ENCODE measurements at places on chromosomes 7 and 10.

DNA sequence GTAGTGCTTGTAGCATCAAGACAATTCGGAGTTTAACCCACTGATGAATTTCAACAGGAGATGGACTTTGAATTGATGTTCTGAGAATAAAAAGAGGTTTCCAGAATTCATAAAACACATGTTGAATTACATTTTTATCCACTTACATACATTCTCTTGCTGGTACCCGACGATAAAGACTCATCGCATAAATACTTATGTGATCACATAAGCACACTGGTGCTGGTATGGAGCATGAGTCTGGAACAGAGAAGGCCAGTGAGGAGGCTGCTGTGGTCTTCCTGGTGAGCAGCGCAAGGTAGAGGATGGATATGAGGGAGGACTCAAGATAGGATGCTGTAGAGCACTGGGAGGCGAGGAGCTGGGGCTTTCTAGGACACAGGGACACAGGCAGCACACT, 109.0 kb downstream of the RNF216 start:
- no peak for DNase-seq

DNA sequence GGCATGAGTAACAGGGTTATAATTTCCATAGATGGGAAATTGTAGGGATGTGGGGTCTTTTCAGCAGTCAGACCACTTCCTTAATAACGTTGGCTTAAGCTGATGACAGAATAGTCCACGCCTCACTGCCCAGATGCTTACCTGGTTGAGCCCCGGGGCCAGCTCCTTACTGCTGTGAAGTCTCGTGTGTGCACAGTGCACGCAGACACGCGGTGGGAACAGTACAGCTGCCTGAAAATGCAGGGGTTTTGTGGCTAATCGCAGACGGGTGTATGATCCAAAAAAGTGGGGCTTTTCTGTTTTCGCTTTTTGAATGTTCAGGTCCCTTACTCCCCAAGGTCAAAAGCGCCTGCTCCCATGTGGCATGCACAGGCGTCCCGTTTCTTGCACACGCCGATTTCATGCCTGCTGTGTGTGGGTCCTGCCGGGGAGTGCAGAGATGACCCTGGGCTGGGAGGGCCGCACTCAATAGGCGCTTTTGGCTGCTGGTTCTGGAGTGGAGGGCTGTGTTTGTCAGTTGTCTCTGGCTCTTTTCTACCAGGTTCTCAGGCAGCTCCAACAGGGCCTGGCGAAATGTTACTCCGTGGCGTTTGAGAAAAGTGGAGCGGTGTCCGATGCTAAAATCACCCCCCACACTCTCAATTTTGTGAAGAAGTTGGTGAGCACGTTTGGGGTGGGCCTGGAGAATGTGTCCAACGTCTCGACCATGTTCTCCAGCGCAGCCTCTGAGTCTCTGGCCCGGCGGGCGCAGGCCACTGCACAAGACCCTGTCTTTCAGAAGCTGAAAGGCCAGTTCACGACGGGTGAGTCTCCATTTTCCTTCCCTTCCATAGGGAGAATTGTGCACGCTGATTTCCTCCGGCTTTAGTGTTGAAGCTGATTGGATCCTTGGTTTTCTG, 116.0 kb downstream of the TRRAP start:
- DNase-seq: no peak

DNA sequence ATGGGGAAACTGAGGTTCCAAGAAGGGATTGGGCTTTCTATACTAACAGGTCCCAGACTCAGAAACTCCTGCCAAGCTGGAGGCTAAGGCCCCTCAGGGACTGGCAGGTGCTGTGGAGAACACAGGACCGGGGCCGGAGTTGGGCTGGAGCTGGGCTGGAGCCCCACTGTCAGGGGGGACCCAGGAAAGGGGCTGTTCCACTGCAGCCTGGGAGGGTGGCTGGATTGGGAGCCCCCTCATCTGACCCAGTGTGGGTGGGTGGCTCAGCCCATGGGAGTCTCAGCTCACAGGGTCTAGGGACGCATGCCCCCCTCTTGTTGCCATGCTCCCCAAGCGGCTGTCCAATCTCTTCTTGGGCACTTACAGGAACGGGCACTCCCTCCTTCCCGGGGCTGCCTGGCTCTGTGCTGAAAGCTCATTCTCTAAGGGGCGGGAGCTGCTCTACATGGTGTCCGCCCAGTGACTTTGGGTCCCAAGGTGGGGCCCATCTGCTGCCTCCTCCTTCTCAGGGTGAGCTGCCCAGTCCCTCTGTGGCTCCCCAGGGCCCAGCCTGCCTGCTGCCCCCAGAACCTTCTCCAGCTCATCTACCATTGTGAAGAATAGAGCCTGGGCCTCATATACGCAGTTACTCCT, 126.5 kb downstream of the MYL10 start:
- DNase-seq: no peak

DNA sequence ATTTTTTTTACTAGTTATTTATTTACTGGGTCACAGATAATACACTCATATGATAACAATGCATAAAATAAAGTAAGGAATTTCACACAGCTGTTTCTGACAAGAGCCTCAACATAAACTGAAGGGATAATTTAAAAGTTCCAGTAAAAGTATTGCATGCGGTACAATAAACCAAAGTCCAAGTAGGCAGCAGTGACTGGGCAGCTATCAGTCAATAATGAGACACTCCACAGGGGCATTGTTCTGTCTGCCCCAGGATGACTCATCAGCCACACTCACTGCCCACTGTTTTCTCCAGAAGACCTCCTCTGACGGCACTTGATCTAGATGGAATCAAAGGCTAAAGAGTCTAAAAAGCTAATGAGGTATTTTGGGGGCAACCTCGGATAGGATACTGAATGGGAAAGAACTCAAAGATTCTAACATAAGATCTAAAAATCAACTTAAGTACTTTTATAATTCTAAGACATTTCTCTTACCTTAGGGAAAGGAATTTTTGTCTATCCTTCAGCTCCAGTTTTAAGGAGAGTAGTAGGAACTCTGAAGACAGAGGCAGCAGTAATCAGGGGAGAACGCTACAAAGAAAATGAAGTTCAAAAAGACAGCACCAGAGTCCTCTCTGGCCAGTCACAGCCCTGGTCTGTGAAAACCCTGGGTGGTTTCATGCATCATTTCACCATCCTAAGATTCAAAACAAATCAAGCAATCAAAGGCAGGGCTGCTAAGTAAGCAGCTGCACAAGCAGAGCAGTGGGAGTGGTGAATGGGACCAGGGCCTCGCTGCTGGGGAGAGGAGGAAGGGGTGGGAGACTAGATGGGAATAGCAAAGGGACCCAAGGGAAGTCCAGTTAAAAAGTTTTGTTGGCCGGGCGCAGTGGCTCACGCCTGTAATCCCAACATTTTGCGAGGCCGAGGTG, 175.1 kb downstream of the AVL9 start:
- DNase-seq: no peak

DNA sequence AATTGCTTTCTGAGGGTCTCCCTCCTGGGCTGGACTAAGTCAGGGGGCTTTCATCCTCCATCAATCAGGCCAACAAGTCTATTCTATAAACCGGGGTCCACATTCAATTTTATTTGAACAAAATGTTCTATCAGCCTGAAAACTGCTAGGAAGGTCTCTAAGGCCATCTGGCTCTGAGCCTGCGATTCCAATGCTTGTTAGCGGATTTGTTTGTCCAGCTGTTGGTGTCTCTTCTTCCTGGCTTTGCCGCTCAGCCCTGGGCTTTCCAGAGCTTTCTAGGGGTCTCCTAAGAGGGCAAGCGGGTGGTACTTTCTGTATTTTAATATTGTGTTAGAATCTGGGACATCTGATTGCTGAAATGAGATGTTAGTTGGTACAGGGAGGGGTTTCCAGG, 136.7 kb downstream of the VIPR2 start:
- DNase-seq: no peak

DNA sequence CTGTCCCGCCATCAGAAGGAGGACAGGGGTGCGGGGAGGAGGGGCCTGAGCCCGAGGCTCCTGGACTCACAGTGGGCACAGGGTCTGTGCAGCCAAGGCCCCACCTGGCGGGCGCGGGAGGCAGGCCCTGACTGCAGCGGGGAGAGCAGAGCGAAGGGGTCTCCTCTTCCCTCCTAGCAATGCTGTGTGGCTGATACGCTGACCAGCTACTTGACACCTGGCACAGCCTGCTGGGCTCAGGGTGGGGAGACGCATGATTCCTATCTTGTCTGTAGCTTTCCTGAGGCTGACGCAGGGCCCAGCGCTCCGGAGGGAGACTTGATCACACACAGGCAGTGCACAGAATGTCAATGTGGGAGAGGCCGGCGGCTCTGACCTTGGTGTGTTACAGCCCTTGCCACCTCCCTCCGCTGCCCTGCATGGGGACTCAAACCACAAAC, 174.9 kb downstream of the ELFN1 start:
- DNase-seq: no peak

- no peak for DNase-seq
These were observed 19.2 kb upstream of the GRID1 start for GRCh38 chr10:86385806-86386205.

- peak; percentile 74 for DNase-seq
These were observed 136.1 kb downstream of the ICA1 start for GRCh38 chr7:8125680-8126444.

DNA sequence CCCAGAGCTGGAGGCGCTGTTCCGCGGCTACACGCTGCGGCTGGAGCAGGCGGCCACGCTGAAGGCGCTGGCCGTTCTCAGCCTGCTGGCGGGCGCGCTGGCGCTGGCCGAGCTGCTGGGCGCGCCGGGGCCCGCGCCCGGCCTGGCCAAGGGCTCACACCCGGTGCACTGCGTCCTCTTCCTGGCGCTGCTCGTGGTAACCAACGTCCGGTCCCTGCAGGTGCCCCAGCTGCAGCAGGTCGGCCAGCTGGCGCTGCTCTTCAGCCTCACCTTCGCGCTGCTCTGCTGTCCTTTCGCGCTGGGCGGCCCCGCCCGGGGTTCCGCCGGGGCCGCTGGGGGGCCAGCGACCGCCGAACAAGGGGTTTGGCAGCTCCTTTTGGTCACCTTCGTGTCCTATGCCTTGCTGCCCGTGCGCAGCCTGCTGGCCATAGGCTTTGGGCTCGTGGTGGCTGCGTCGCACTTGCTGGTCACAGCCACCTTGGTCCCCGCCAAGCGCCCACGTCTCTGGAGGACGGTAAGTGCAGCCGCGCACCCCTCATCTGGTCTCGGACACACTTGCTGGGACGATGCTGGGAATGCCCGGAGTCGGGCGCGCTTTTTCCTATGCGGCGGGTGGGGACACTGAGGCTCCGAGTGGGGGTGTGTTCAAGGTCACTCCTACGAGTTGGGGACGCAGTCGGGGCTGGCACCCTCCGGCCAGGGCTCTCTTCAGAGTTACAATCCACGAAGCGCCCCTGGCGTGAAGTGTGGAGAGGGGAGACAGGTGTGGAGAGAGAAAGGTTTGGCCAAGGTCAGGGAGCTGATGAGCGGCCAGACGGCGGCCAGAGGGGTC, 717 bp downstream of the ADCY1 start:
- DNase-seq: no peak

- no peak for DNase-seq
These were observed 73.7 kb upstream of the ODAD2 start for GRCh38 chr10:28072573-28072972.

GRCh38 chr10:130362308-130362761, 226.1 kb downstream of the GLRX3 start:
- DNase-seq: no peak

- no peak for DNase-seq
These were observed 80.8 kb upstream of the SH2B2 start for GRCh38 chr7:102205915-102206314.

GRCh38 chr7:44914992-44915607, 29.8 kb upstream of the PURB start:
- peak; percentile 64 for DNase-seq

- no peak for DNase-seq
These were observed 271.6 kb downstream of the RPS24 start for GRCh38 chr10:78305311-78305710.

DNA sequence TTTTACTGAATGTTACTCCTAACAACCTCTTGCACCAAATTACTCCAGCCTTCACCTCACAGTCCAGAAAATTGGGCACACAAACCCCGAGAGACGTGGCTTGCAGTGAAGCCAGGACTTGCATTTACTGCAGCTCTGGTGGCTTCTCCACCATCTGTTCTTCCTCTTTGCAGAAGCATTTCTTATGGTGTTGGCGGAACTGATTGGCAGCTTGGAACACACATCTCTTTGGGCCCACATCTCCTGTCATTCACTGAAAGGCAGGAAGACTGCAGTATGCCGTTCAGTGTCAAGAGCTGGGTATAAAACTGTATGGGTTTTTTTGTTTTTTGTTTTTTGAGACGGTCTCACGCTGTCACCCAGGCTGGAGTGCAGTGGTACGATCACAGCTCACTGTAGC, 38.3 kb upstream of the PRKAR1B start:
- DNase-seq: no peak

GRCh38 chr7:90312745-90313144, 8.4 kb downstream of the FAM237B start:
- DNase-seq: no peak

- no peak for DNase-seq
These were observed 72.5 kb downstream of the C10orf143 start for GRCh38 chr10:130038019-130038555.

GRCh38 chr10:110681023-110681681, 37.0 kb downstream of the RBM20 start:
- peak; percentile 7 for DNase-seq

DNA sequence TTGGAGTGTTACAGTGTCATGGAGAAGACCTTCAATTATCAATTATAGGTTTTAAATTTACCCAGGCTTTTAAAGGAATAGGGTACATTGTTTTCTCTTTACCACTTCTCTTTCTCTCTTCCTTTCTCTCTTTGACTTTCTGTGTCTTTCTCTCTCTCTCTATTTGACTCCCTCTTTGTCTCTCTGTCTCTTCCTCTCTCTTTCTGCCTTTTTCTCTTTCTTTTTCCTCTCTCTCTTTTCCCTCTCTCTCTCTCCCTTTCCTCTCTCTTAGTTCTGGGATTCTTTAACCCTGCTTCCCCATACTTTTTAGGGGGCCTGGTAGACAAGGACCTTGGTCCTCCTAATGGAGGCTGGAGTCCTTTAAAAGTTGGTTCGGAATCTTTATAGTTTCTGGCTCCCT, 15.9 kb upstream of the GHITM start:
- DNase-seq: no peak

- no peak for DNase-seq
These were observed 138.2 kb downstream of the SNX13 start for GRCh38 chr7:17802056-17802455.

- DNase-seq: no peak
These were observed 52.6 kb upstream of the ZNF32 start for GRCh38 chr10:43701295-43701694.

DNA sequence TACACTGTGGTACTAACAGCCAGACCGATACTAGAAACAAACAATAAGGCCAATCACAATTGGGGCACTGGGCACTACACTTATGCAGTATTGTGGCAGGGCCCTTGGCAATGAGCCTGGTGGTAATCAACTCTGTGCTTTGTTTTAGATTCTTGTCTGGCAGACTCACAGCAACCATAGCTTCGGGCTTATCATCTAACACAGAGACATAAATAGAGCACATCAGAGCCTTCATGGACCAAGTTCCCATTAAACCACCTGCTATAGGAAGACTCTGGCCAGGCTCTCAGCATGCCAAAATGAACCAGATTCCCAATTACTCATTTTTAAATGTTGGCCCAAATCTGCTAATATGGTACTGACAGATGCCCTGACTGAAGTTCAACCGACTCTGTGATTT, 218.6 kb downstream of the DGKI start:
- DNase-seq: no peak

GRCh38 chr7:15086131-15086611, 183.6 kb upstream of the DGKB start:
- no peak for DNase-seq

- DNase-seq: no peak
These were observed 193.8 kb downstream of the LRRTM3 start for GRCh38 chr10:67119651-67120050.

Measured in activated CD4-positive, alpha-beta T cell treated with anti-CD3 and anti-CD28 coated beads, Interleukin-2, amount 50 U/mL, for 1 hour (primary cell).